ENCODE measurements at places on chromosomes 13 and 19. TPM values are rescaled to one million over a fixed set of nuclear protein-coding genes. Genes with fewer than 3 reads are reported as not detected.

Gene CD177
- total RNA-seq: 0.33 TPM

Gene TEX29
- 1.7 TPM for total RNA-seq

Gene LHB
- total RNA-seq: not detected

Gene SLC25A41
- 0.26 TPM for total RNA-seq

Gene RUBCNL
- total RNA-seq: 4.1 TPM

Gene NCR1
- not detected for total RNA-seq

Gene FAM98C
- total RNA-seq: 8.5 TPM

Gene MBD3L2
- not detected for total RNA-seq

Gene ARL11
- not detected for total RNA-seq

Gene HCN2
- total RNA-seq: 0.26 TPM

Gene ZNF155
- total RNA-seq: 9.0 TPM

Gene ZNF607
- total RNA-seq: 6.9 TPM

Gene CD33
- not detected for total RNA-seq

Gene ZNF225
- 8.2 TPM for total RNA-seq

Gene SERP2
- 9.2 TPM for total RNA-seq

Gene GPATCH1
- 8.0 TPM for total RNA-seq

Gene SRRM5
- under 0.01 TPM for total RNA-seq

Gene ZNF835
- 3.6 TPM for total RNA-seq

Gene ZNF541
- total RNA-seq: not detected

Gene ZNF726
- total RNA-seq: 0.51 TPM

Gene SIGLEC7
- not detected for total RNA-seq

Gene ASF1B
- total RNA-seq: 0.26 TPM

Gene ZNF575
- total RNA-seq: 0.26 TPM

Gene ZNF546
- 15.7 TPM for total RNA-seq

Gene CCDC122
- total RNA-seq: 6.8 TPM

Gene CELF5
- total RNA-seq: not detected

Gene ARMC6
- total RNA-seq: 25.7 TPM

Gene ADGRE1
- under 0.01 TPM for total RNA-seq

Gene GFY
- not detected for total RNA-seq

Gene FXYD1
- total RNA-seq: 4.5 TPM

Gene IGFL3
- not detected for total RNA-seq

Gene TSKS
- 0.26 TPM for total RNA-seq

Gene KIR3DL1
- total RNA-seq: not detected

Gene ZNF729
- not detected for total RNA-seq

Gene CNN2
- total RNA-seq: 120 TPM

Gene OLFM2
- total RNA-seq: 0.66 TPM

Gene CGB2
- not detected for total RNA-seq

Gene TMIGD2
- total RNA-seq: not detected

Gene HIF3A
- 0.77 TPM for total RNA-seq

Gene RASL11A
- 82.2 TPM for total RNA-seq

Gene MISP3
- 0.83 TPM for total RNA-seq

Gene IGFL1
- total RNA-seq: not detected

Gene ZNF737
- total RNA-seq: 12.1 TPM

Gene TMEM91
- total RNA-seq: 9.7 TPM

Gene POSTN
- total RNA-seq: 38.0 TPM

Gene FXYD7
- total RNA-seq: not detected

Gene EDDM13
- not detected for total RNA-seq

Gene ADAT3
- 1.7 TPM for total RNA-seq

Gene CRYL1
- total RNA-seq: 16.9 TPM

Gene C19orf85
- not detected for total RNA-seq

Gene RSPH6A
- not detected for total RNA-seq

Gene NLRP7
- not detected for total RNA-seq
